Prostate gland (tissue), 2 donors: ENCODE measurements at places on chromosomes 4 and X.

- no peak overlapping the region for H3K27ac ChIP-seq
- no peak overlapping the region for H3K4me3 ChIP-seq
- DNase-seq: no peak
- H3K4me1 ChIP-seq: no peaks in the 10 kb centered on the region
Measured at GRCh38 chrX:125340490-125340889, 20.8 kb downstream of the TEX13C start.

DNA sequence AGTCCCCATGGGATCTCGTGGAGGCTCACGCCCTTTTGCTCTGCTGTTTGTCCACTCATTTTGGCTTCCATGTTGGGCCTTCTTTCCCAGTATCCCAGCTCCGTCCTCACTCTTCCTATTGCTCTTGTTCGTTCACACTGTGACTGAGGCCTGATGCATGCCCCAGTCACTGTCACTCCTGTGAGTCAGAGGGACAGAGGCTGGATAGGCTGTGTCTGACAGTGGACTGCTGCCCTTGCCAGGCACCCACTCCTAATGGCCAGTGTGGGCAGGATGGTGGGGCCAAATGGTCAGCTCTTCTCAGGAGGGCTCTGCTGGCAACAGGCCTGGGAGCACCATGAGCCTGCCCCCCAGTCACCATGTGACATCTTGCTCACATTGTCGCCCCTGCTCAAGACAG, 40.0 kb downstream of the HADH start:
- no peak for DNase-seq
- no peaks in the 10 kb centered on the region for H3K4me1 ChIP-seq
- H3K27me3 ChIP-seq: no peaks in the 10 kb centered on the region
- H3K4me3 ChIP-seq: no peak overlapping the region
- H3K36me3 ChIP-seq: peaks cover 4% of the 10 kb centered on the region

GRCh38 chr4:40176602-40177001, 20.2 kb upstream of the RHOH start:
- no peaks in the 10 kb centered on the region for H3K36me3 ChIP-seq
- no peaks in the 10 kb centered on the region for H3K27me3 ChIP-seq
- no peak overlapping the region for H3K4me3 ChIP-seq

- no peaks in the 10 kb centered on the region for H3K27me3 ChIP-seq
- no peaks in the 10 kb centered on the region for H3K4me1 ChIP-seq
- H3K27ac ChIP-seq: no peak overlapping the region
- no peak for DNase-seq
- H3K4me3 ChIP-seq: no peak overlapping the region
- H3K36me3 ChIP-seq: no peaks in the 10 kb centered on the region
Measured at GRCh38 chr4:111562826-111563225, 582.4 kb upstream of the FAM241A start.

- H3K4me3 ChIP-seq: no peak overlapping the region
- H3K27ac ChIP-seq: no peak overlapping the region
- H3K4me1 ChIP-seq: no peaks in the 10 kb centered on the region
- no peak for DNase-seq
Measured at GRCh38 chr4:150211016-150211415, 132.8 kb downstream of the DCLK2 start.

DNA sequence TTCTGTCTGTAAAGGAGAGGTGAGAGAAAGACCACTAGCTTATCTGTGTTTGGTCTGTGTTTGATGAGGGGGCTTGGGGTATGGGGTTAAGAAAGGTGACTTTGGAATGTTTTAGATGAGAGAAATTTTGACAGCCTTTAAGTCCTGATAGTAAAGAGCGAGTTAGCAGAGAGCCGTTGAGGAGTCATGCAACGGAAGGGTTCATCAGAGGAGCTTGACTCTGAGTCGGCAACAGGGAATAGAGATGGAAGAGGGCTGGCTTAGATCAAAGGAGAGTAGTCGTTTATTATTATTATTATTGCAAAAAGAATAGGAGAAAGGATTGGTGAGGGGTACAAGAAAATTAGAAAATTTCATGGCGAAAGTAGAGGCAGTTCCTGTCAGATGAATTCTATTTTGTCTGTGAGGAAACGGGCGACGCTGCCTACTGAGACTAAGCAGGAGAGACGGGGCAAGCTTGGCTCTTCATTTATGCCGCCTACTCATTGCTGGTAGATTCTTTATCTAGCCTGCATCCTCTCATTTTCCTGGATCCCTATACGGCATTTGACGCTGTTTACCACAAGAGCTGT, 473 bp upstream of the VAMP7 start:
- peak overlapping the region; percentile 70 for H3K27ac ChIP-seq
- H3K4me1 ChIP-seq: no peaks in the 10 kb centered on the region
- peak overlapping the region; percentile 50 for H3K4me3 ChIP-seq
- H3K27me3 ChIP-seq: no peaks in the 10 kb centered on the region
- H3K36me3 ChIP-seq: no peaks in the 10 kb centered on the region
- no peak for DNase-seq

DNA sequence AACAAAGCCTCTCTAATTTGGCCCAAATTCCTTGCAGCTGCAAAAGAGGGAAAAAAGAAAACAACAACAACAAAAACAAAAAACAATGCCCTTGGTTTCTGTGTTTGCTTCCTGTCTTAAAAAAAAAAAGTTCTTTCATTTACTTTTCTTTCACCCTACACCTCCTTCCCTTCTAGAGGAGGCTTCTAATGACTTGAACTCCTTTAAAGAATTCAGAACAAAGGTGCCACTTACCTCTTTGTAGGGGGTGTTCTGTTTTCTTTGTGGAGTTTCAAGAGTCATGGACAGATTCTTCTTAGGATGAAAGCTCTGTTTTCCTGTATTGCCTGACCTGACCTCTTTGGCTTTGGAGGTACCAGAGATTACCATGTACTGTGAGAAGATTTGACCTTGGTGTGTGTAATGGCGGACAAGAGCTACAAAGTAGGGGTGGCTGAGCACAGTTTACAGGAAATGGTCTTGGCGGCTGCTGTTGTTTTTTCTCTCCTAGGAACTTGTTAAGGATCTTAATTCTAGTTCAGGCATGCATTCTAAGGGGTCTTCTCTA, 72.4 kb upstream of the S100G start:
- no peaks in the 10 kb centered on the region for H3K27me3 ChIP-seq
- no peak overlapping the region for H3K27ac ChIP-seq
- no peak overlapping the region for H3K4me3 ChIP-seq
- DNase-seq: no peak
- no peaks in the 10 kb centered on the region for H3K36me3 ChIP-seq
- no peaks in the 10 kb centered on the region for H3K4me1 ChIP-seq

GRCh38 chr4:69239557-69240168, 25.1 kb upstream of the UGT2B11 start:
- H3K4me1 ChIP-seq: no peaks in the 10 kb centered on the region
- no peaks in the 10 kb centered on the region for H3K27me3 ChIP-seq
- H3K4me3 ChIP-seq: no peak overlapping the region
- no peak for DNase-seq
- H3K36me3 ChIP-seq: no peaks in the 10 kb centered on the region
- H3K27ac ChIP-seq: no peak overlapping the region

DNA sequence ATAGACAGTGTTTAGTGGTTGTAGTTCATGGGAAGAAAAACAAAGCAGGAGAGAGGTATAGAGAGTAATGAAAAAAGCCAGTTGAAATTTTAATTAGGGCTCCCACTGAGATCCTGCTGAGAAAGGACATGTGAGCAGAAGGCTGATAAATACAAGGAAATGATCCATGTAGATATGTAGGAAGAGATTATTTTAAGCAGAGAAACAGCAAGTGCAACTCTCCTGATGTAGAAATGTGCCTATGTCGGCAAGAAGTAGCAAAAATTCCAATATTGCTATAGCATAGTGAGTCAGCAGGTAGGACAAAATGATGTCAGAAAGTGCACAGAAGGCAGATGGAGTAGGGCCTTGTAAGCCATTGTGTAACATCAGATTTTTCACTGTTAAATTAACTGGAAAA, 1027.3 kb downstream of the PCDH18 start:
- no peak for DNase-seq
- H3K36me3 ChIP-seq: no peaks in the 10 kb centered on the region
- no peak overlapping the region for H3K4me3 ChIP-seq
- no peak overlapping the region for H3K27ac ChIP-seq

DNA sequence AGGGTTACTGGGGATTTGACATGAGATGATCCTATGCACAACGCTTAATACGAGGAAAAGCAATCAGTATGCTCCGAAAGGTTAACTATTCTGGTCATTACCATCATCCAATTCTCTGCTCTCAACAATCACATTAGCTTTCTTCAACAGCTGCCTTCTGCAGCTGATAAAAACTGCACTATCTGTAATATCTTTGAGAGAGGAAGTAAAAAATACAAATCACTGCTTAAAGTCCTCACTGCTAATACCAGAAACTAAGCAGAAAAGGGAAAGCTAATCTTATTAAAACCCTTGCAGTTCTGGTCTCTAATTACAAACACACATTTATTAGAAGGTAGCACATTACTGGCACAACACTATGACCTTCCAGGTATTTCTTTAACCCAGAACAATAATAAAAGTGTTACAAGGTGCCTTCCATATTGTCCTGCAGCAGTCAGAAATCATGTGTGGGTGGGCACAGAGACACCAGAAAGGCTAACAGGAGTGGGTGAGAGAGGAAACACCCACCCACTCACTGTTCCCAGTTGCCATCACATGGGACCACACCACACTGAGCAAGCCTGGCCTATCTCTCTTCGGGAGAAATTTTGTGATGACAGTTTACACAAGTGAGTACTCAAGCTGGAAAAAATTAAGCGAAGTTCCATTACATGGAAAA, 71.0 kb downstream of the RELL1 start:
- H3K36me3 ChIP-seq: no peaks in the 10 kb centered on the region
- H3K4me3 ChIP-seq: no peak overlapping the region
- no peak overlapping the region for H3K27ac ChIP-seq
- DNase-seq: no peak

- no peaks in the 10 kb centered on the region for H3K27me3 ChIP-seq
- no peak overlapping the region for H3K27ac ChIP-seq
- no peaks in the 10 kb centered on the region for H3K4me1 ChIP-seq
Measured at GRCh38 chr4:83890816-83891215, 354.9 kb downstream of the GPAT3 start.

DNA sequence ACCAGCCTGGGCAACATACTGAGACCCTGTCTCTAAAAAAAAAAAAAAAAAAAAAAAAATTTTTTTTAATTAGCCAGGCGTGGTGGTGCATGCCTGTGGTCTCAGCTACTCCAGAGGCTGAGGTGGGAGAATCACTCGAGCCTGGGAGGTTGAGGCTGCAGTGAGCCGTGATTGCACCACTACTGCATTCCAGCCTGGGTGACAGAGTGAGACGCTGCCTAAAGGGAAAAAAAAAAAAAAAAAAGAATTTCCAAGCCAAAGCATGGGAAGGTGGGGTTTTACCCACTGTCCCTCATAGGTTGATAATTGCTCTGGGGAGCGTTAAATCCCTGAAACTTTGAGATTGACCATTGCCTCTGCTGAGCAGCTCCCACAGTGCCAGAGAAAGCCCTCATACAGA, 427.5 kb downstream of the BCOR start:
- H3K27ac ChIP-seq: no peak overlapping the region
- DNase-seq: no peak
- no peaks in the 10 kb centered on the region for H3K27me3 ChIP-seq
- H3K36me3 ChIP-seq: no peaks in the 10 kb centered on the region

- no peak for DNase-seq
- no peaks in the 10 kb centered on the region for H3K27me3 ChIP-seq
- no peak overlapping the region for H3K27ac ChIP-seq
- H3K4me1 ChIP-seq: no peaks in the 10 kb centered on the region
Measured at GRCh38 chrX:120367402-120368109, 5.7 kb downstream of the ATP1B4 start.

DNA sequence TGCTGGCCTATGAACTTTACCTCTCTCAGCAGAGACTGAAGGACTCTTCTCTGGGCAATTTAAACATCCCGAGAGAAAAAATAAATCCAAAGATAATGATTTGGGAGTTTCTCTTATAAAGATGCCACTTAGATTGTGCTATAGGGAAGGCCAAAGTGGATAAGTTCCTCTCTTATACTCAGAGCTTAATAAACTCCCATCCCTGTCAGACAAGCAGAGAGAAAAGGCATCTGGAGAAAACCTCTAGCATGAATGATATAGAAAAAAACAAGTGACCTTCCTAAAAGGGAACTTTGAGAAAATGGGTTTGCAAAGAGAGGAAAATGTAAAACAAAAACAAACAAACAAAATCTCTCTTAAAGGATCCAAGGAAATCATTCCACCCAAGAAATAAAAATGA, 199.4 kb downstream of the PALLD start:
- no peak overlapping the region for H3K4me3 ChIP-seq
- no peak overlapping the region for H3K27ac ChIP-seq

DNA sequence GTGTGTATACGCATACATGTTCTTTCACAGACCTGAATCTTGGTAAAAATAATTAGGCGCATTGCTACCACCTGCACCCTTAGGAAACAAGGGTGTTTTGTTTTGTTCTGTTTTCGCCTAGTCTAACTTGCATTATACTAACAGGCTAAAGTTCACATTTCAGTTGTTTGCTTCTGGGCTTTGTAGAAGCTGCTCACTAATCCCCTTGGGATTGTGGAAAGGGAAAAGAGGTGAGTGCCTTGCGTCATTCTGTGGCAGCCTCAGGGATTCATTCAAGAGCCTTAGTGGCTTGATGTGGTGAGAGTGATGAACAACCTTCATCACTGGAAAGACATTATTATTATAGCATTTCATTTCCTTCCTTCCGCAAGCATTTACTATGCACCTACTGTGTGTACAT, 331.1 kb downstream of the ADGRL3 start:
- no peak overlapping the region for H3K4me3 ChIP-seq
- DNase-seq: no peak
- H3K4me1 ChIP-seq: no peaks in the 10 kb centered on the region
- no peaks in the 10 kb centered on the region for H3K27me3 ChIP-seq
- no peaks in the 10 kb centered on the region for H3K36me3 ChIP-seq

- H3K27me3 ChIP-seq: no peaks in the 10 kb centered on the region
- no peaks in the 10 kb centered on the region for H3K4me1 ChIP-seq
- no peak for DNase-seq
- H3K27ac ChIP-seq: no peak overlapping the region
Measured at GRCh38 chr4:35970366-35970960, 273.9 kb downstream of the ARAP2 start.

- no peak overlapping the region for H3K4me3 ChIP-seq
- no peaks in the 10 kb centered on the region for H3K36me3 ChIP-seq
- H3K27ac ChIP-seq: no peak overlapping the region
- no peaks in the 10 kb centered on the region for H3K4me1 ChIP-seq
Measured at GRCh38 chr4:174009686-174010451, 273.6 kb downstream of the FBXO8 start.
